ENCODE measurements at places on chromosomes 2 and 18.

GRCh38 chr2:13651684-13652131 is 935.0 kb downstream of the TRIB2 start:
- no peak for DNase-seq

- DNase-seq: no peak
Observed at GRCh38 chr2:204611017-204611631, 65.8 kb downstream of the PARD3B start.

DNA sequence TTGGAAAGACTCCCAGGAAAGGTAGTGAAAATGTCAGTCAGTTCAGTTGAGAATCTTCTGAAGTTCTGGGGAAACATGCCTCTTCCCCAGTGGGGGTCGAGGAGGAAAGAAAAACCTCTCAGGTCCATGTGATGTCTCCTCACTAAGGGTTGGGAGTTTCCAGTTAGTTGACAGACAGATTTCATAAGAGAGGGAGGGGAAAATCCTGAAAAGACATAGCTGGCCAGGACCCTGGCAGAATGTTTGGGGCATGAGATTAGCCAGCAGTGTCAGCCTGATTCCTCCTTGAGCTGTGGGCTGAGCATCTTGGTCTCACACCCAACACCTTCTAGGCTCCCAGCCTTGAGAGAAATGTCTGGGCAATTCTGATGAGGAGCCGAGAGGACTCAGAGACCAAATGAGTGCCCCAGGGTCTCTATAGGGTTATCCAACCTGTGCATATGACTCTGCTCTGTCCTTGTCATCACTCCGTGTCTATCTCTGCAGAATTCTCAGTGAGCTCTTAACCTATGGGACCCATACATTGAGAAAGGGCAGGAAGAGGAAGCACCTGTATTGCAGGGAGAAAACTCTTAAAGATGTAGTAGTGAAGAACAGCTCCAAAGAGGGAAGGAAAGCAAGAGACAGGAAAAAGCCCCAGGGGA is 13.9 kb downstream of the BMP10 start:
- DNase-seq: no peak

- no peak for DNase-seq
Observed at GRCh38 chr2:224903621-224904020, 138.6 kb downstream of the DOCK10 start.

- no peak for DNase-seq
Observed at GRCh38 chr2:171986778-171987177, 13.0 kb upstream of the METAP1D start.

GRCh38 chr2:220994846-220995245 is 577.3 kb downstream of the EPHA4 start:
- DNase-seq: no peak

DNA sequence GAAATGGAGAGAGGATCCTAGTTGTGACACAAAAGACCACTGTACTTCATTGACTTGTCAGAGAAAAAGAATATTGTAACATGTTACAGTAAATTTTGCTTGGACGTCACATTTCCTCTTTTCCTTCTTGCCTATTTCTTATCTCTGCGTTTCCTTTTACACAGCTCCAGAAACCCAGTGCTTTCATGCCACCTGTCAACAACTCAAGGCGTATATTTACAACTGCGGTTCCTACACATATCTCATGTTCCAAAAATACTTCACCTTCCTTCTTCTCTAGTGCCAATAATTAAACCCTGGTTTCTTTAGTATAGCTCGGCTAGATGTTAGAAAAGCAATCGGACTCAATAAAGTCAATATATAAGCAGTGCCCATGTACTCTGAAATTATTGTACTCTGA is 911.5 kb upstream of the FSHR start:
- DNase-seq: no peak

DNA sequence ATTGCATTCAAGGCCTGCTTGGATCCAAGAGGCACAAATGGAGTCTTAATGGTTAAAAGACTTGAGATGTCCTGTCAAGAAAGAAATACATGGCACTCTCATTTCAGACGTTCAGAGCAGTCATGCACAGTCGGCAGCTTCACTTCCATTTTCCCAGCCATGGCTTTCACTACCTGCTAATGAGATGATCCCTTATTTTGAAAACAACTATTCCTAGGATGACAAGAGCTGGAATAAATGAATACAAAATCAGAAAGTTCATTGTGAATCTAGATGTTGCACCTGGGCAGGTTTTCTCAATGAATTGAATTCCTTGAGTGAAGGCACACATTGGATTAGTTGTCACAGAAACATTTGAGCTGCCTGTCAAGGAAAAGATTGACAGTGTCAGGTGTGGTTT is 25.7 kb downstream of the ABCG5 start:
- no peak for DNase-seq

DNA sequence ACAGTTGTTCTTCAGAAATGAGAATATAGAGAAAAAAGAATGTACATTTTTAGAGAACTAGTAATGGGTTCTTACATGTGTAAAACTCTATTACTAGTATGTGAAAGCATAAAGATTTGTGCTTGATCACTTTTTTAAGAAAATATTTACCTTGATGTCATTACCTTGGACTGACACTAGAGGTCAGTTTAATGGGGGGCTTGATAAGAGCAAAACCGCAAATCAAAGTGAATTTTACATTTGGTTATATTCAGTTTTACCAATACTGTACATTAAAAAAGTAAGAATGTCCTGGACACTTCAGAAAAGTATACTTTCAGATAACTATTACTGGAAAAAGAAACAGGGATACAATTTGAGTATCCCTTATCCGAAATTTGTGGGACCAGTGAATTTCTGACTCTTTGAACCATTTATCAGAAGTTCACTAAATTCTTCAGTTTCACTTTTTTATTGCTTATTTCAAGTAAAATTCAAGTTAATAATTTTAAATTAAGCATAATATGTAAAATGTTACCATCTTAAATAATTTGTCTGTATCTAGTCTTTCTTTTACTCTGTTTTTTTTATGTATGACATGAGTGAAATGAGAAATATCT is 1149.5 kb downstream of the DSC3 start:
- DNase-seq: no peak

DNA sequence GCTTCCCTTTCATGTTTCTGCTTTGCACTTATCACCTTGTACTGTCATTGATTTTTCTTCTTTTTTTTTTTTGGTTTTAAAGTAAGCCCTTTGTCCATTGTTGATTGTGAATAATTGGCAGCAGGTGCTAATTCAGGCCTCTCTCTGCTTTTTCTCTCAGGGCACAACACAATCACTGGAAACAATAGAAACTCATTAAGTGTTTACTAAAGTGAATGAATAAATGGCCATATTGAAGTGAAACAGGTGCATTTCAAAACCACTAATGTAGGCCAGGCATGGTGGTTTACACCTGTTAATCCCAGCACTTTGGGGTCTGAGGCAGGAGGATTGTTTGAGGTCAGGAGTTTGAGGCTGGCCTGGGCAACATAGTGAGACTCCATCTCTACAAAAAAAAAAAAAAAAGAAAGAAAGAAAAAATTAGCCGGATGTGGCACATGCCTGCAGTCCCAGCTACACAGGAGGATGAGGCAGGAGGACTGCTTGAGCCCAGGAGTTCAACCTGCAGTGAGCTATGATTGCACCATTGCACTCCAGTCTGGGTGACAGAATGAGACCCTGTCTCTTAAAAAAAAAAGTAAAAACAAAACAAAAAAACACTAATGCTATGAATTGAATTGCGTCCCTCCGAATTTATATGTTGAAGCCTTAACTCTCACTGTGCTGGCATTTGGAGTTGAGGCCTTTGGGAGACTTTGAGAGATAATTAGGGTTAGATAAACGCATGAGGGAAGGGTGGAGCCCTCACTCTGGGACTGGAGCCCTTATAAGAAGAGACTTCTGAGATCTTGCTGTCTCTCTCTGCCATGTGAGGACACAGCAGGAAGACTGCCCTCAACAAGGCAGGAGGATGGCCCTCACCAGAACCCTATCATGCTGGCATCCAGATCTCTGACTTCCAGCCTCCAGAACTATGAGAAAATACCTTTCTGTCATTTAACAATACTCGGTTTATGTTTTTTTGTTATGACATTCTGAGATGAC is 19.9 kb downstream of the SLC38A11 start:
- DNase-seq: no peak

- DNase-seq: no peak
Observed at GRCh38 chr2:118240276-118240675, 152.0 kb downstream of the INSIG2 start.

- no peak for DNase-seq
Observed at GRCh38 chr2:202682274-202682673, 47.5 kb downstream of the FAM117B start.

DNA sequence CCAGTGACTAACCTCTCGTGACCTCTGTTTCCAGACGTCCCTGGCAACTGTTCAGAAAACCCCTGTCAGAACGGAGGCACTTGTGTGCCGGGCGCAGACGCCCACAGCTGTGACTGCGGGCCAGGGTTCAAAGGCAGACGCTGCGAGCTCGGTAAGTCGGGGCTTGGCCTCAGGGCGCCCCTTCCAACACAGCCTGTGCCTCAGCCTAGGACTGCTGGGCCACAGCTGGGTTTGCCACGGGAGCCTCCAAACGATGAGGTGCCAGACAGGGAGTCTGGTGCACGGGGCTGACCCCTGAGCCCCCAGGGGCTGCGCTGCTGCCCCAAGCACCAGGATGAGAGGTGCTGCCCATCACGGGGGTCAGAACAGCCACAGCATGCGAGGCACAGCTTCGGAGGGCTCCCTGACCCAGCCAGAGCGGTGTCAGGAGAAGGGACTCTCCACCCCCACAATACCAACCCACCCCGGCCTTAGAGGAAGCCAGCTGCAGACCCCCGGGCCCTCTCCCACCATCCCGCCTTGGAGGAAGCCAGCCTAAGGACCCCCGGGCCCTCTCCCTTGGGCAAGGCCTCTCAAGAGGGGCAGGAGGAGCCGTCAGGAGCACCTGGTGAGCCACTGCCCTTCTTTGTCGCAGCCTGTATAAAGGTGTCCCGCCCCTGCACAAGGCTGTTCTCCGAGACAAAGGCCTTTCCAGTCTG is 20.3 kb downstream of the MTERF4 start:
- DNase-seq: no peak

DNA sequence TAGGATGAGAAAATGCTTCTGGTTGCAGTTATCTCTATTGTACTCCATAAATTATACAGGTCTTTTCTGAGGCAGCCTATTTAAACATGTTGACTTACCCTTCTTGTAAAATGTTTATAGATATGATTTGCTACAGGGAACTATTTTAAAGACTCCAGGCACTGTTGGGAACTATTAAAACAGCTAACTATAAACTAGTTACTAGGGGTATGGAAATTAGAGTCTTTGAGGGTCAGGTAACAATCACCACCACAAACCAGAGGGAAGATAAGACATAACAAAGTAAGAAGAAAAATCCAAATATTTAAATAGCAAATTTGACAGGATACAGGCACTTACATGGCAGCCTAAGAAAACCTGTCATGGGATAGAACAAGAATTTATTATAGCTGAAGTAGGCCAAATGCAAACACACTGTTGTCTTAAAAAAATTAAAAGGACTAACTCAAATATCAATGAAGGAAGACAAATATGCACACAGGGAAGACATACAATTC is 251.0 kb upstream of the CWC22 start:
- DNase-seq: no peak

DNA sequence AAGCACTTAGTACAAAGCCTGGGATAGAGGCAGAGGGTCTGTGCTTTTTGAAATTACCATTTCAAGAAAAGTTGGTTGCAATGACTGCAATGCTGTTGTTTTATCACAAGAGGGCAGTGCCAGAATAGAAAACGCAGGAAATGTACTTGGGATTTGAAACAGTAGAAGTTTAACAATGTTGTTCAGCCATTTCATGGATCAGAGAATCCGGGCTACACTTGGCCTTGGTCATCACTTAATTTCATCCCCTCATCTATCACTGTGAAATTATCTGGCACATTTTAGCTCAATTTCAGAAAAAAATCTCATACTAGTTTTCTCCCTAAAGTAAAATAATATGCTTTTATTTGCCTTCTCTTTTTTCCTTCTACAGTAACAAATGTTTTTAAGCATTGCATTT is 70.8 kb downstream of the RAPGEF4 start:
- no peak for DNase-seq

GRCh38 chr2:54308186-54308585 is 52.2 kb upstream of the TSPYL6 start:
- no peak for DNase-seq

DNA sequence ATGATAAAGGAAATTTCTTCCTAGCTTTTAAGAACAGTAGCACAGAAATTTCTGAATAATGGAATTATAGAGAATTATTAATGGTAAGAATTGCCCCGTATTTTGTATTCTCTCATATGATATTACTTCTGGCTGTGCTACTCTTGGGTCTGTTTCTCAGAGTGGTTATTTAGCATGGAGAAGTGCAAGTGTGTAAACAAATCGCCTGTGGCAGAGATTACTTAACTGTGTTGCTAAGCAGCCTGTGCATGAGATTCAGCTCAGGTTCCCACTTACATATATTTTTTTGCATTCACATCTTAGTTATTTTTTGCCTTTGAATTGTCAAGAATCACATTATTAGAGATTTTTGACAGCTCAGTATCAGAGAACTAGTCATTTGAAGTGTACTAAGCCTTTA is 80.1 kb upstream of the NFATC1 start:
- no peak for DNase-seq

- DNase-seq: no peak
Observed at GRCh38 chr2:122023059-122023864, 267.8 kb downstream of the TSN start.

Data from stimulated activated CD8-positive, alpha-beta memory T cell treated with anti-CD3 and anti-CD28 coated beads, Interleukin-15, amount 100 ng/mL, for 4 hours (primary cell).